ENCODE measurements at places on chromosomes 5 and 9.

GRCh38 chr9:4862506-4863250 is 69.9 kb downstream of the RCL1 start:
- DNase-seq, result no peak

- no peak for DNase-seq
Measured at GRCh38 chr9:7961076-7961475, 161.5 kb upstream of the DMAC1 start.

GRCh38 chr5:83967417-83967816 is 246.8 kb upstream of the HAPLN1 start:
- no peak for DNase-seq

DNA sequence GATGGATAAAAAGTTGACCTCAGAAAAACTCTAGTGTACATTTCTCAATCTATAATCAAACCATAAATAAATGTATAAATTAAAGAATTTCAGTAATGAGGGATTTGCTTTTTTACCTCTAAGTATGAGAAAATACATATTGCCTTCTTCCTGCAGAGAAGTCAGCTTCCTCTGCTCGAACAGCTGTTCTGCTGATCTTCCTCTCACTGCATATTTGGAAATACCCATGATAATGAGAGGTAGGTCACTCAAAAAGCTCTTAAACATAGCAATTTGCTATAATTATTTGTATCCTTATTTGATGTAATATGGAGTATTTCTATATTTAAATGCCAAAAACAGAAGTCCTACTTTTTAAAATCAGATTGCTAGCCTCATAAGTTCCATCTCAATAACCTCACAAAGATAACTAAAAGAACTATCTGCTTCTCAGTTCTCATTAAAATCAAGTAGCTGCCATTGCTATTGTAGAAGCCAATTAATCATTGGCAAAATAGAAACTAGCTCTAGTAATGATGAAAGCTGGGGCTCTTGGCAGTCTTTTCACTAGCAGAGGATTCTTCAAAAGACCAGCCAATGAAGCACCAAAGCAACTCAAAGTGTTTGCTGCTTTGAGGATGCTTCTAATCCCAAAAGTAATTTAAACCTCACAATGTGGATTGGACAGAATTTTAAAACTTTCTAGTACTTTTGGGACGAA is 35.7 kb upstream of the OR13D1 start:
- DNase-seq, result no peak

DNA sequence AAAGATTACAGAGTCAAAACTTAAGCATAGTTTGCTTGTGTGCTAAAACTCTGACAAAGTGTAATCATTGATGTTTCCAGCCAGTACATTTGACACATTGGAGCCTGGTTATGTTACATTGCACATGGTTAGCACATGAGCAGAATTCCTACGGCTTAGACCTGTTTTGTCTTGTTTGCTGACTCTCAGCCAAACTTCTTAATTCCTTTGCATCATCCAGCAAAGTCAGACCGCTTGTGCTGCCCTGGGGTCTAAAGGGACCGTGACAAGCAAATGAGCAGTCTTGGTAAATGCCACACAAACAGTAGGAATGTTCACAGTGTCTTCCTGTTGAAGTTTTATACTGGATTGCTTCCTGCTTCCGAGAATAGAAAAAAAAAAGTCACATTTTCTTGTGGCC is 72.0 kb upstream of the ENTREP1 start:
- DNase-seq, result no peak

- DNase-seq, result no peak
Measured at GRCh38 chr9:14511452-14511851, 181.8 kb downstream of the ZDHHC21 start.

GRCh38 chr5:144308906-144309670 is 138.4 kb downstream of the KCTD16 start:
- DNase-seq, result no peak

DNA sequence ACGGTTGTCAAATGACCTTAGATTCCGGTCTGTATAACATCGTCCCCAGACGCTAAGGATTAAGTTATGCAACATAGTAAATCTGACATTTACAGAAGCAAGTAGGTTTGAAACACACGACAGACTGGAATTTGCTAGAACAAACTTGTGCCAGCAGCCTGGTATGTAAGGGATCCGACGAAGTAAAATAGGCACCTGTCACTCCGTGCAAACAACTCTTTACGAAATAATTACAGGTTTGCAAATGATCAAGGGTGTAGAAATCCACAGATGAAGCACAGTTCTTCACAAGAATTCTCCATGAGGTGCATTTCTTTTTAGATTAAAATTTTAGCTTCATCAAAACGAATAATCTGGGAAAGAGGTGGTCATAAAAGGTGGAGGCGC is 508 bp downstream of the MOCS2 start:
- DNase-seq, result no peak

DNA sequence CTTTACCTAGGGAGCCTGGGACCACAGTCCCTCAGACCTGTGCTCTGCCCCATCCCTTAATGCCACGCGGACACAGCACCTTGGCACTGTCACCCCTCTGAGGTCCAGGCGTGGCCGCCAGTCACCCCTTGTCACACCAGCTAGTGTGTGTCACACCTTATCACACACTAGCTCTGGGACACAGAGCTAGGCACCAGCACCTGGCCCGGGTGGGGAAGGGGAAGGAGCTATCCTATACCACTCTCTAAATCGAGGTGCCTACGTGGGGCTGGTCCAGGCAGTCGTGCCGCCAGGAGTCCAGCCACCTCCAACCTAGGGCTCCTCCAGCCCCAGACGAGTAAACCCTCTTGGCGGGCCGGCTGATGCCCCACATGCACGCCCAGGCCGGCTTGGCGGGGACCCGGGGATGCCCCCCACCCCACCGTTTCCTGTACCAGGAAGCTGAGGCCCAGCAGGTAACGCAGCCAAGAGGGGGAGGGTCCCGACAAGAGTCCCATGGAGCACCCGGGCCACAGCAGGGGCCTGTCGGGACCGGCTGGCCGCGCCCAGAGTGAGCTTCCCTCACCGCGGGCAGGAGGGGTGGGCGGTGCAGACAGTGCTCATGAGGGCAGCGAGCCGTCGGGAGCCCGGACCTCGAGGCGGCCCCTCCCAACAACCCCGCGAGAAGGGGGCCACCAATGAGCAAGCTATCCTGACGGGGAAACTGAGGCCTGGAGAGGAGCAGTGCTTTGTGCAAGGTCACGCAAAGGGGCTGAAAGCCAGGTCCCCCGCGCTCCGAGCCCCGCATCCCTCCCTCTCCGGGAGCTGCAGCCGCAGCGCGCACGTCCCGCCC is 550 bp downstream of the CORO2A start:
- peak; percentile 39 for DNase-seq

DNA sequence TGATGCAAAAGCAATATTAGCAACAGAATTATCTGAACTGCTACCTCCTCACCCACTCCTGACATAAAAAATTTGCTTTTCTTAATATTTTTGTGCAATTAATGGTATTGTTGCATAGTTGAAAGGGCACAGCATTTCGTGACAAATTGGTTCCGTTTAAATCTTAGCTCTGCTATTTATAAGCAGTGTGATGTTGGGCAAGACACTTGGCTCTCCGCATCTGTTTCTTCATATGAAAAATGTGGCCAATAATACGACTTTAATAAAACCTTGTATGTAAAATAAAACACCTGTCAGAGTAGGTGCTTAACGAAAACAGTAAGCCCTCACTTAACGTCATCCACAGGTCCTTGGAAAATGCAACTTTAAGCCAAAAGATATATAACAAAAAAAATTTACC is 4.2 kb downstream of the TMEM167A start:
- DNase-seq, result no peak

Data from HEK293T (cell line).